ENCODE measurements at places on chromosomes 7 and 10.
A peak's percentile ranks its signal among the peaks of the same experiment; 100 is the strongest.

DNA sequence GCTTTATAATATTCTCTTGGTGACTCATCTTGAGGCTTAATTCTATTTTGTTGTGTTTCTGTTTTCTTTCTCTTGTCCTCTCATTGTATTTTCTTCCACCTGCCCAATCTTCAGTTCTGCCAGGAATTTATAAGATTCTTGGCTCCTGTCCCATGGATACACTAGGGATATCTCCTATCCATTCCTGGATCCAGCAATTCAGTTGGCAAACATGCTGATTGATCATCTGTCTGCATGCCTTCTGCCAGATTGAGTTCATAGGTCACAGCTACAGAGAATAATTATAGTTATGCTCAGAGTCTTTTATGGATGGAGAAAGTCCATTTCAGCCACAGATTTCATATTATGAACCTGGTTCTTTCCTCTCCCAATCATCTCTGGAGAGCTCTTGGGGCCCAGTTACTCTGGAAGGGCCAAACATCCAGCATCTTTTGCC, 140.4 kb upstream of the MAGI2 start:
- DNase-seq, result no peak

GRCh38 chr7:47503281-47503680, 78.6 kb downstream of the TNS3 start:
- no peak for DNase-seq

- peak; percentile 59 for DNase-seq
Observed at GRCh38 chr10:18334116-18334867, 194.1 kb downstream of the CACNB2 start.

DNA sequence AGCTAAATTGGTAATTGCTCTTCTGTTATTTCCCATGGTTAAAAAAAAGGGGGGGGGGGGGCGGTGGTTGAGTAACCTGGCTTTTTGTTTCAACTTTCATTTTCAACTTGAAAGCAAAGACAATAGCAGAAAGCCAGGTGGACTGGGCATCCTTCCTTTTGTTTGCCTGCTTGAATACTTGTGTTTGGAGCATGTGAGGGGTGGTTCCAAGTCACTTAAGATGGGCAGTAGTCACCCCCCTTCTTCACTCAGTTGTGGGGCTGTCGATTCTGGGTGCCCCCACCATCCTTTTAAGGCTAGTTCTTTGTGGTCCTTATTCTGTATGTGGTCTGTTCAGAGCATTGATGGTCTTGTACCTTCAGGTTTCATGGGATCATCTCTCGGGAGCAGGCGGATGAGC, 165.6 kb upstream of the PRR15 start:
- no peak for DNase-seq

- DNase-seq, result peak; percentile 27
Observed at GRCh38 chr7:19392246-19392645, 247.0 kb upstream of the FERD3L start.

DNA sequence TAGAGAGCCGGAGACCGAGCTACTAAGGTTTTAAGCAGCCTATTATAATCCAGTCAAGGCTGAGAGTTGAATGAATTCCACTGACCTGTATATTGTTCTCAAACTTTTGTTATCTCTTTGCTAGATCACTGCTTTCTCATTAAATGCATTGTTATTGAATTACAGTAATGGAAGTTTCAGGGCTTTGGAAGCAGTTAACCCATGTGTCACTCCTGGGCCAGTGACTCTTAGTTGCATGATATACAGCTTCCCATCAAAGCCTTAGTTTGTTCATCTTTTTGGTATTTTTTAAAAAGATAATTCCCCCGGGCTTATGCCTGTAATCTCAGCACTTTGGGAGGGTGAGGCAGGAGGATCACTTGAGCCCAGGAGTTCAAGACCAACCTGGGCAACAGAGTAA, 55.4 kb upstream of the KIAA1217 start:
- DNase-seq, result no peak

GRCh38 chr7:2498708-2499107, 20.9 kb upstream of the LFNG start:
- DNase-seq, result no peak

GRCh38 chr7:18770154-18770811, 274.7 kb downstream of the HDAC9 start:
- no peak for DNase-seq

DNA sequence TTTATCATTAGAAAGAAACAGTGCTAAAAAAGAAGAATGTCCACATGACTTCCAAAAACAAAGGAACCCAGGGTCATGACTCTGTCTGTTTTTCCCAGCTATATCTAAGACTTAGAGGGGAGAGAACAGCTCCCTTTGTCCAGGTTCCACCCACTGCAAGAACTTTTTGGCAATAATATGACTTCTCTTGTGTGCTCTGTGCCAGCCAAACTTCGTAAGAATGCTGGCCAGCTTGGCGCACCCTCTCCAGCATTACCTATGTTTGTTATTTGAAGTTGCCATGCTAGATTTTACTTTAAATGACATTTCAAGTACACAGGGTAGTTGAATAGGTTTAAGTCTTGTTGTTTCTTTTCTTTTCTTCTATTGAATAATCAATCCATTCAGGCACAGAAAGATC, 371.4 kb downstream of the KCNMA1 start:
- DNase-seq, result no peak

DNA sequence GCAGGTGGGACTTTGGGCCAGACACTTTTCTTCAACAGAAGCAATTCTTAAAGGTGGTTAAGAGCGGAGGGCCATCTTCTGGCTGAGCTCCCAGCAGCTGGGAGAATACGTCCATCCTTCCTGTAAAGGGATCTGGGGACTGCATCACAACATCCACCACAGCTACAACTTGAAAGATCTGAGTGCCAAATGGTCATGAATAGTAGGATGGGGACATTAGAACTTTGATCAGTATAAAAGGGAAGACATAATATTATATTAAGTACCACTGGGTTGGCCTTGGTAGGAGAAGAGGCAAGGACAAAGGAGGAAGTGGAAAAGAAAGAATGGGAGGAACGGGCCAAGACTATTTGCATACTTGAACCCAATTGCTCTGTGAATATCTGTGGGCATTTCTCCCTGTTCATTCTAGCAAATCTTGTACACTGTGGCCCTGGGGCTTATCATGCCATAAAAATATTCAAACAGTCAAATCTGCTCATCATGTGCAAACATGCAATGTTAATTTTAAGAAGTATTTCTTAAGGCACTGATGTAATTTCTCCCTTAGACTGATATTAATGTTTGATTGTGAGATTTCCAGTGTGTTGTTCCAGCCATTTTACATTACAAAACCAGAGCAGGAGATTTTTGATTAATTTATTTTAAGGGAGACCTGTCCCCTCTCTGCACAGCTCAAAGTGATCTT, 65.5 kb upstream of the CREB5 start:
- DNase-seq, result peak; percentile 58

GRCh38 chr7:159310457-159311171, 165.9 kb upstream of the VIPR2 start:
- DNase-seq, result no peak

- DNase-seq, result no peak
Observed at GRCh38 chr7:21463524-21463923, 35.6 kb downstream of the SP4 start.

GRCh38 chr10:77409697-77410471, 227.7 kb downstream of the KCNMA1 start:
- no peak for DNase-seq

- DNase-seq, result peak; percentile 42
Observed at GRCh38 chr7:132655131-132655727, 79.0 kb upstream of the PLXNA4 start.

DNA sequence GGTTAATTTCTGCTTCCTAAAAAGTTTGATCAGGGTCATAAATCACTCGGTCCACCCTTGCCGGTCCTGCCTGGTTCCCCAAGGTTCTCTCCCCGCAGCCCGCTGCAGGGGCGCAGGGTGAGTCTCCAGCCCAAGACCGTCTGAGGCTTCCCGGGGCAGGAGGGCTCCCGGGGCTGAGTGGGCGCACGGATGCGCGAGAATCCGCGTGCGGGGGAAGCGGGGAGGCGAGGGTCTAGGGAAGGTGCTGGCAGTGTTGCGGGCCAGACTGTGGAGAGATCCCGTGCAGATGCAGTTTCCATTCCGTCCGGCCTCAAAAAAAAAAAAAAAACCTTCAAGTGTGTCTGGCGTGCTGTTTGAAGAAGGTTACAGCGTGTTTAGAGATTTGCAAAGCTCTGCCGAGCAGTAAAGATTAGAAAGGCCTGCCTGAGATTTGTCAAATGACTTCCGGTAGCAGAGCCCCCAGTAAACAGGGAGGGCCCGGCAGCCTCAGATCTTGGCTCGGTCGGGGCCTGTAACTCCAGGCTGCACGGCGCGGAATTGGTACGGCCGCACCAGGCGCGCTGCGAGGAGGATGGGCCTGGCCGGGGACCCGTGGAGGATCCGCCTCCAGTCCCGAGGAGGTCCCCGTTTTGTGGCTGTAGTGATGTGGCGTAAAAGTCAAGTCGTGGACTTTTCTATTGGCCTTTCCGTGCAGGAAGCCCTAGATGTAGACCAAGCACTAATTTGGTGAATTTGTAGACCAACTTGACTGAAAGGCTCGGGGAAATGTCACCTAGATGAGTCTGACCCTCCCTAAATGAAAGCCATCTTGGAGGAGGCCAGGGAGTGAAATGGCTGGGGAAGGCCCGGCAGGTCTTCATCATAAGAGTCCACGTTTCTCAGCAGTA, 293.2 kb upstream of the NFE2L3 start:
- DNase-seq, result no peak

GRCh38 chr7:114864278-114864677, 57.6 kb upstream of the MDFIC start:
- no peak for DNase-seq

DNA sequence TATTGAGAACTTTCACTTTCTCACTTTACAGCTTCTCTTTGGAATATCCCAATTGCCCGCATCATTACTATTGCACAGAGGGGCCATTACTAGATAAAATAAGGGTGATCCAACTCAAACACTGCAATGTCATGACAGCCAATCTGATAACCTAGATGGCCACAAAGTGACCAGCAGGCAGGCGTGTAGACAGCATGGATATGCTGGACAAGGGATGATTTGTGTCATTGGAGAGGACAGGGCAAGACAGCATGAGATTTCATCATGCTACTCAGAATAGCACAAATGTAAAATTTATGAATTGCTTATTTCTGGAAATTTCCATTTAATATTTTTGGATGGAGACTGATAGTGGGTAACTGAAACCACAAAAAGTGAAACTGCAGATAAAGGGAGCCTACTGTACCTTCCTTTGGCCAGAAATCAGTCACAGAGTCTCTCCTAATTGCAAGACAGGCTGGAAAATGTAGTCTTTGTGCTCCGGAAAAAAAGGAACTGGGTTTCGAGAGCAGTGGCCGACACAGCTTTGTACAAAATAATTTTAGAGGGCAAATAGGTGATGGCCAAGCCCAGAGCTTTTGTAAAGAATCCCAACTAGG, 6.1 kb upstream of the GSDME start:
- no peak for DNase-seq

- DNase-seq, result no peak
Observed at GRCh38 chr10:19889256-19889655, 73.0 kb downstream of the PLXDC2 start.

DNA sequence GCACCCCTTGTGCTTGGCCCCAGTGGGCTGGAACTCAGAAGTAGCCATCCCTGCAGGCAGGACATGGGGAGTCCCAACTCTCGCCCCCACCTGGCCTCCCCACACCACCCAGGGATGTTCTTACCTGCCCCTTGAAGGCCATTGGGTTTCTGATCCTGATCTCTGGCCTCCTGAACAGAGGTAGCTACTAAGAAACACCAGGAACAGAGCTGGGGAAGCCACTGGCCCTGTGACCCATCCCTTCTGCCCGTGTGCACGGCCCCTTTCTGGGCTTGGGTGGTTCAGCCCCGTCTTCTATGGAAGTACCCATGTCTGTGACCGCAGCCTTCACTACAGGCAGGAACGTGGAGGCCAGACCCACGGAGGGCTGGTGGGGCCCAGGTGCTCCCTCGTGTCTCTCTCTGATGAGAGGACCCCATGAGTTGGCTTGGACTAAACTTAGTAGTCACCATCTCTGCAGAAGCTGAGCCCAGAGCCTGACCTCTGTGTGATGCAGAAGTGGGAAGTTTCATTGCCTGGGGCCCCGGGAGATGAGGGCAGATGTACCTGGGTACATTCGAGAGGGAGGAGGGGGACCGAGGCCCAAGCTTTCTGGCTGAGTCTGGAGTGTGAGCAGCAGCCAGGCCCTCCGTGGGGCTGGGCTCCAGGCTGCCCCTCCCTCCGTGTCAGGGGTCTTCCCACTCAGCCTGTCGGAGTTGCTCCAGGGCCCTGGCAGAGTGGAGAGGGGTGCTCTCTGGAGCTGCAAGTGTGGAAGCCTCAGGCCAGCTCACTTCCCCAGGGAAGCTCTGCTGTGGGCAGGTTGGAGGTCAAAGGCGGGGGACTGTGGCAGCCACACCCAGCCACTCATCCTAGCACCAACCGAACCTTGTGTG, 81.0 kb downstream of the MKI67 start:
- peak; percentile 54 for DNase-seq

GRCh38 chr10:73414230-73414945, 530 bp upstream of the ANXA7 start:
- peak; percentile 37 for DNase-seq

- peak; percentile 56 for DNase-seq
Observed at GRCh38 chr7:101133621-101134398, 6.9 kb downstream of the SERPINE1 start.

DNA sequence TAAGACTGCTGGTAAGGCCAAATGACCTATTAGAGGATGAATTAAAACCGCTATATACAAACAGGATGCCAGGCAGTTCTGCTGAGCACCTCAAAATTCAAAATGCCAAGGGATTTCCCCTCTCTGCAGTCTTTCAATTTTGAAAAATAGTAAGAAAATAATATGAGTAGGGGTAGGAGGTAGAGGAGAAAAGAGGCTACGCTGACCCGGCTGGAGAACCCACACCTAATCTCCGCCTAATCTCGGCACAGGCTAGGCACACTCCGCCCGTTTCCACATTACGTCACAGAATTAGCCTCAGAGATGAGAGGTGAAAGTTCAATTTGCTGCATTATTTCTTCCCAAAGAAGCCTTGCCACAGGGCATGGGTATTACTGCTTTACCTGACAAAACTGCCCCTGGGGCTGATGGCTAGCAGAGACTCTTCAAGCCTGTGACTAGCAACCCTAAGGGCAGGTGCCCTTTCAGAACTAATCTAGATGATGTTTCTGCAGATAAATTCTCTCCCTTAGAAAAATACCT, 21.3 kb upstream of the SPOCK2 start:
- DNase-seq, result no peak

- DNase-seq, result peak; percentile 68
Observed at GRCh38 chr7:66507764-66508296, 120.9 kb upstream of the KCTD7 start.

DNA sequence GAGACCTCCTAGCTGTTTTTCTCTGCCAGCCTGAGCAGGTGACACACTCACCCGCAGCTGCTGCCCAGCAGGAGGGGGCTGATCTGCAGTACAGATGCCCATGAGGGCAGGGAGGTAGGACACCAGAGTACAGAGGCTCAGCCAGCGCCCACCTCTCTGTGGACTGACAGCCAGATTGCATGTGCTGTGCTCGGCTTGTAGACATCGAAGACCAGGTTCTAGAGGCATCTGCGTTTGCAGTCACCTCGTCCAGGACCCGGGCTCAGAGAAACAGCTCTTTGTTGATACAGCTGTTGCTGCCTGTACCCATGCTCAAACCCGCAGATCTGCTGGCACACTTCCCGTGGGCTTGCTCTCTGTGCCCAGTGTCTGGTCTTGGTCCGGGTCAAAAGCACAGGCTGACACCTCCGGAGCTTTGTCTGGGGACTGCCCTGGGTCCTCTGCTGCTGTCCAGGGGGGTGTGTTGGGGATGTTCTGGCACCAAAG, 224.7 kb downstream of the GLRX3 start:
- DNase-seq, result peak; percentile 74

- peak; percentile 88 for DNase-seq
Observed at GRCh38 chr7:43758822-43759683, 573 bp downstream of the BLVRA start.

- DNase-seq, result peak; percentile 92
Observed at GRCh38 chr7:44307301-44307900, 18.0 kb downstream of the CAMK2B start.

Measured in osteoblast (primary cell).